ENCODE measurements at places on chromosomes 7 and 10. TPM values are rescaled to one million over a fixed set of nuclear protein-coding genes. Genes with fewer than 3 reads are reported as not detected.

DNA sequence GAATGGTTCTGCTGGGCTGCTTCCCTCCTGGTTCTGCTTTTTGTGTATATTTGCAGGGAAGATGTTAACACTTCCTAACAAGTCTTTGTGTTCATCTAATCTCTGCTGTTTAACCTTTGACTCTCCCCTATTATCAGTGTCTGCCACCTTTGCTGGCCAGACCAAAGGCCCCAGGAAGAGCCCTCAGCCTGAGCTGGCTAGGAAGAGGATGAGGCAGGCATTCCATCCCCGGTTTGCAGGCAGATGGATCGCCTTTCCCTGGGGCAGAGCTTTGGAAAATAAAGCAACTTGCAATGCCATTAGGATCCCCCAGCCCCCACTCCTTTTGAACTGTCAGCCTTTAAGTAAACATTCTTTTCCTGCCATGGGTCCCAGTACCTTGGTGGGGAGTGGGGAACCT lies 19.0 kb downstream of the DPCD start:
- no peak overlapping the region for H3K4me3 ChIP-seq
- DNase-seq, result no peak
- no peak overlapping the region for H3K27ac ChIP-seq
- no peaks in the 10 kb centered on the region for H3K27me3 ChIP-seq

DNA sequence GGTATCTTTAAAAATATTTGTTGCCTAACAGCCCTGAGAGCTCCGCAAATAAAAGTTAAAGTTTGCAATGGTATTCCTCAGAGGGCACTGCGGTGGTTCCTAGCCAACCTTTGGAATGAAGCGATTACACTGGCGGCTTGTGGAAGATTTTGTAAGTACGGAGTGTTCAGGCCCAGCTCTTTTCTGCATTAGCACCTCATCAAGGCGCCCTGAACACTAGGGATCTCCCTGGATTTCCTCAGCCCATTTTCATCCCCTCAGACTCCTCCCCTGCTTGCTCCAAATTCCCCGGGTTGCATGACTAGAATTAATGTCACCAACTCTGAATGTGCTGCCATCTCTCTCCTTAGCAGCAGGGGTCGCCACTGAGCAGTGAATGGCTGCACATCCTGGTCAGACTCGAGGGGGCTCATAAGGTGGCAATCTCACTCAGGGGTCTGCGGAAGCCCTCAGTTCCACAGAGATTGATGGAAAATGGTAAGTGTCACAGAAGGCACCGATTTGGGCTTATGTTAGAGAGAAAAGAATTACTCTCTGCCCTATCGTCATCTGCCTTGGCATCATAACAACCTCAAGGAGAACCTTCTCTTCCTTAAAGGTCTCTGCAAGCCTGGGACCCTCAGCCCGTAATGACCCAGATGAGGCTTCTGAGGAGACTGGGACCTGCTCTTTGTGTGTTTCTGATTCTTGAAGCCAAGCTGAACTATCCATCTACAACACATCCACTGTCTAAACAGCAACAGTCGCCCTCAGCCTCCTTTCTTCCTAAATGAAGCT lies 262.8 kb upstream of the AOAH start:
- no peaks in the 10 kb centered on the region for H3K4me1 ChIP-seq
- peaks cover 29% of the 10 kb centered on the region for H3K27me3 ChIP-seq
- H3K4me3 ChIP-seq, result no peak overlapping the region
- no peaks in the 10 kb centered on the region for H3K36me3 ChIP-seq
- peak; percentile 61 for DNase-seq

DNA sequence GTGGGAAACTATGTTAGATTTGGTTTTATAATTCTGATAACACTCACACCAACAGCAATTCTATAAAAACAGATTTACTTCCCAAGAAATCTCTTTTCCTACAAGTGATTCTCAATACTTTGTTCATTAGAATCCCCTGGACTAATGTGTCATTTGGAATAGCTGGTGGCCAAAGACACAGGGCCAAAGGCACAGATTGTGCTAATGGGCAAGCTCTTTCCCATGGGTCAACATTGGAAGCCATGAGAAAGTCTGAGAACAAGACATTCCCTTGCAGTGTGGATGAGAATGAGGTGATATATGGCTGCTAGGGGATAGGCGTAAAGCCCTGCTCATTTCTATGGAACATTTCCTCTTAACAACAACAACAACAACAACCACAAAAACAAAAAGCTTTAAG lies 153.8 kb downstream of the AMPH start:
- H3K36me3 ChIP-seq, result no peaks in the 10 kb centered on the region
- H3K27me3 ChIP-seq, result no peaks in the 10 kb centered on the region
- no peak overlapping the region for H3K27ac ChIP-seq
- no peak for DNase-seq
- peaks cover 11% of the 10 kb centered on the region for H3K4me1 ChIP-seq

Gene MALRD1
- total RNA-seq, result not detected

Gene C10orf62
- total RNA-seq, result not detected

Gene KLLN
- total RNA-seq, result not detected

DNA sequence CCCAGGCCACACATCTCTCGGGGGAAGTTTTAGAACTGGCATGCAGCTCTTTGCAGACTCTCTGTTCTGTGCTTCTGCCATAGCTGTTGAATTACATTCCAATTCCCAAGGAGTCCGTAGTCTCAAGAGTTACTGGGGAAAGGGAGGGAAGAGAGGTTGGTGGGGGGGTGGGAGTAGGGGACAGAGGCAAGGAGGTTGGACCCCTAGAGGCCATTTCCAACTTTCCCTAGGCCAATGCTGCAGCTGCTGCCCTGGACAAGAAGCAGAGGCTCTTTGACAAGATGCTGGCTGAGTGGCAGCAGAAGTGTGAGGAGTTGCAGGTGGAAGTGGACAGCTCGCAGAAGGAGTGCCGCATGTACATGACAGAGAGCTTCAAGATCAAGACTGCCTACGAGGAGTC lies 23.8 kb downstream of the MYH16 start:
- no peak overlapping the region for H3K4me3 ChIP-seq
- DNase-seq, result no peak
- H3K4me1 ChIP-seq, result no peaks in the 10 kb centered on the region
- H3K36me3 ChIP-seq, result no peaks in the 10 kb centered on the region
- no peaks in the 10 kb centered on the region for H3K27me3 ChIP-seq

GRCh38 chr7:150854066-150855000 lies 2.0 kb downstream of the AOC1 start:
- H3K27me3 ChIP-seq, result peaks cover 6% of the 10 kb centered on the region
- no peaks in the 10 kb centered on the region for H3K4me1 ChIP-seq
- no peak overlapping the region for H3K4me3 ChIP-seq
- DNase-seq, result no peak

Gene PDZD7
- not detected for total RNA-seq

DNA sequence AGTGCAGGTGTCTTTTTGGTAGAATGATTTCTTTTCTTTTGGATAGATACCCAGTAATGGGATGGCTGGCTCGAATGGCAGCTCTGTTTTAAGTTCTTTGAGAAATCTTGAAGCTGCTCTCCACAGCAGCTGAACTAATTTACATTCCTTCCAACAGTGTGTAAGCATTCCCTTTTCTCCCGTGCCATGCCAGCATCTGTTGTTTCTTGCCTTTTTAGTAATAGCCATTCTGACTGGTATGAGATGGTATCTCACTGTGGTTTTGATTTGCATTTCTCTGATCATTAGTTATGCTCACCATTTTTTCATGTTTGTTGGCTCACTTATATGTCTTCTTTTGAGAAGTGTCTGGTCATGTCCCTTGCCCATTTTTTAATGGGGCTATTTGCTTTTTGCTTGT lies 486.3 kb downstream of the GALNT17 start:
- H3K27ac ChIP-seq, result no peak overlapping the region
- H3K36me3 ChIP-seq, result no peaks in the 10 kb centered on the region
- no peaks in the 10 kb centered on the region for H3K4me1 ChIP-seq

- no peak for DNase-seq
- no peak overlapping the region for H3K4me3 ChIP-seq
- H3K27me3 ChIP-seq, result peaks cover 6% of the 10 kb centered on the region
- no peaks in the 10 kb centered on the region for H3K36me3 ChIP-seq
Measured at GRCh38 chr7:36601601-36602000, 122.7 kb downstream of the AOAH start.

DNA sequence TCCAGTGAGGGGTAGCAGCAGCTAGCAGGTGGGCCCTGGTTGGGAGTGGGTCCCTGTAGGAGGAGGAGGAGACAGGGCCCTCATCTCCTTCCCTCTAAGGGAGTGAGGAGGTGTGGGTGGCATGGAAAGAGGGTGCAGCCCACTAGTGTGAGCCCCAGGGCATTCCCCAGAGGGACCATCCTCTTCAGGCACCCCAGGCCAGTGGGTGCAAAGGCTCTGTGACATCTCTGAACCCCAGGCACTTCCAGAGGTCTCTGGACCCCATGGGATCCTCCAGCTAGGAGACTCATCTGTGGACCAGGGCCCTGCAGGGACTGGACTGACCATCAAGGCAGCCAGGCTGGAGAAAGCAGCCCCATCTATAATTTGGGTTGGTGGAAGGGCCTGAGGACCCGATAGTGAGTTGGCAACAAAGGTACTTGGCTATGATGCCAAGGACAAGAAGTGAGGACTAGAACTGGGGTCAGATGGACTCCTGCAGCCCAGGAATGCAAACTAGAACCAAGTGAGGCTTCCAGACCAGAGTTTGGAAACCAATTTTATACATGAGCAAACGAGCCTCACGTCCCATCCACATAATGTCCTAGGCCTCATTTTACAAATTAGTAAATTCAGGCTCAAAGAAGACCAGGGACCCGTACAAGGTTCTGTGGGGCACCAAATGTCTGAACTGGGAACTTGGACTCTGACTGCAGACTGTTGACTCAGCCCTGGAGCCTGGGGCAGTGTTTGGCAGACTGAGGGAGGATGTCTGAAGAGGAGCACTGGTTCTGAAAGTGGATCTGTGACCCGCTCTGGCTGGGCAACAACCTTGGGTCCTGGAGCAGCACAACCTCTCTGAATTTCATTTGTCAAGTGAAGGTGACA lies 1.4 kb upstream of the VSTM4 start:
- DNase-seq, result peak; percentile 54
- no peaks in the 10 kb centered on the region for H3K27me3 ChIP-seq
- H3K36me3 ChIP-seq, result no peaks in the 10 kb centered on the region
- H3K4me1 ChIP-seq, result peaks cover 22% of the 10 kb centered on the region
- no peak overlapping the region for H3K27ac ChIP-seq
- H3K4me3 ChIP-seq, result no peak overlapping the region

DNA sequence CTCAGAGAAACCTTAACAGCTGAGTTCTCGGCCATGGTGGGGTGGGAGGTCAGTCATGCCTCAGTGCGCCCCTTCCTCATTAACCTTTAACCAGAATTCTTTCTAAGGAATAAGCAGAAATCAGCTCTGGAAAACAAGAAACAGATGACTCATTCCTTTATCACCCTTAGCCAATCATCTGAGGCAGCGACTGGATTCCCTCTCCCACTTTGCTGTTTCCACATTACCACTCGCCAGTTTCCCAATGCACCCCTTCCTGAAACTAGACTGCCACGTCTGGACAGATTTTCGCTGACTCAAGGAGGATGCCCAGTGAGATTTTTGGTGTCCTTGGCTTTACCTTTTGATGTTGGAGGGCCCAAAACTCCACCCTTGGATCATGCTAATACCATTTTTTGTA lies 223.8 kb downstream of the PLXDC2 start:
- H3K4me3 ChIP-seq, result no peak overlapping the region
- H3K4me1 ChIP-seq, result no peaks in the 10 kb centered on the region
- DNase-seq, result no peak

DNA sequence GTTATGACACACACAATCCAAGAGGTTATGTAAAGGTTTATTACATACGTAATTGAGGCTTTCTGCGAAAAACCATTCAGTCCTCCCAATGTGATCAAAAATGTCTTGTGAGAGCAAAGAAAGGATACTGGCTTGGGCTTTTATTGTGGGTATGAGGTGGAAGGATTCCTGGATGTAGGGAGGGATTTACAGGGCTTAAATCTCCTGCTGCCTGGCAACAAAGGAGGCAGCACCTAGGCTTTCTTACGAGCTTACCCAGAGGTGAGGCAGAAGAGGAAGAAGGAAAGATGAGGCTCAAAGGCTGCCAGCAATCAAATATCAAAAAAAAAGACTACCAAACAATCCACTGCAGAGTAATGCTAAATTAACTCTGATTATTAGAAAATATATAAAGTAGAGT lies 1149.5 kb upstream of the POT1 start:
- no peak for DNase-seq
- no peak overlapping the region for H3K27ac ChIP-seq
- H3K4me1 ChIP-seq, result no peaks in the 10 kb centered on the region
- no peaks in the 10 kb centered on the region for H3K36me3 ChIP-seq
- H3K4me3 ChIP-seq, result no peak overlapping the region
- no peaks in the 10 kb centered on the region for H3K27me3 ChIP-seq

DNA sequence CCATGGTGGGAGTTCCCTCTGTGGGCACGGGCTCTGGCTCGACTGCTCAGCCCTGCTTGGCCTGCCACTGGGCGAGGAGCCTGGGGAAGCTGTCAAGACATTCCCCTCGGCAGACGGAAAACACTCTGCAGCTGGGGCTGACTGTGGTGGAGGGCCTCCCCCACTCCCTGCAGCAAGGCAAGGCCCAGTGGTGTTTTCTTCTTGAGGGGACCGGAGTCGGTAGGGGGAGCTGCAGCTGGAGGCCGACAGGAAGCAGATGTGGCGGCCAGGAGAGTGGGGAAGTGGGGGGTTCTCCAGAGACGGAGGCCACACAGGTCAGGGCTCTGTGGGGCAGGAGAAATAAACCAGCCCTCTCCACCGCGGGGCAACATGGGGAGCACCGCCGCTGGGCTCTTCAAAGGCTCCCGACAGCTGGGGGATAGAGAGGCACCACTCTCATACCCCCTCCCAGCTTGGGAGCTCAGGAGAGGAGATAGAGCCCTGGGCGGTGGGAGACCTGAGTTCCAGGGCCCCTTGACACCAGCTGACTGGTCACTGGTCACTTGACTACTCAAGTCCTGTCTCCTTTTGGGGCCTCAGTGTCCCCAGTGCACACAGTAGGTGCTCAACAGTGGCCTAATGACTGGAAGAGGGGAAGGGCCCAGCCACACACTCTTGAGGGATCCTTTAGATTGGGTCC lies 43.4 kb downstream of the PPIF start:
- H3K4me1 ChIP-seq, result peaks cover 7% of the 10 kb centered on the region
- H3K36me3 ChIP-seq, result no peaks in the 10 kb centered on the region
- no peak overlapping the region for H3K4me3 ChIP-seq
- H3K27me3 ChIP-seq, result no peaks in the 10 kb centered on the region

Gene CCM2
- total RNA-seq, result 63.8 TPM

- no peak overlapping the region for H3K27ac ChIP-seq
- H3K4me3 ChIP-seq, result no peak overlapping the region
- H3K4me1 ChIP-seq, result no peaks in the 10 kb centered on the region
- H3K27me3 ChIP-seq, result no peaks in the 10 kb centered on the region
- DNase-seq, result no peak
Measured at GRCh38 chr7:124489925-124490324, 275.7 kb downstream of the GPR37 start.

DNA sequence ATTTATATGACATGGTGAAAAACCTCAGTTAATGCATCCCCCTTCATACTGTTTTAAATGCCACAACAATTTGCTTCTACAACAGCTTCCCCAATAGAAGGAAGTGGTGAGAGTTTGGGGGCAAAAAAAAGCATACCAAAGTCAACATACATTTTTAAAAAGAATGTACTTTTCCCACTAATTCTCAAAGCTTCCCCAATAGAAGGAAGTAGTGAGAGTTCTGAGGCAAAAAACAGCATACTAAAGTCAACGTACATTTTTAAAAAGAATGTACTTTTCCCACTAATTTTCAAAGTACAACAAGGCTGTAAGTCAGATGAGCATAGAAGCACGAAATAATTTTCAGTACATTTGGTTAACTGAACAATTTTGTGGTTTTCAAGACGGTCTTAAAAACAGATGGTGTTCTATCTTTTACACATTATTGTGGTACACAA lies 24.0 kb downstream of the WASL start:
- H3K4me3 ChIP-seq, result no peak overlapping the region
- no peak overlapping the region for H3K27ac ChIP-seq
- peaks cover 37% of the 10 kb centered on the region for H3K4me1 ChIP-seq
- no peak for DNase-seq

All from GM23248 (cell line).